ENCODE measurements at places on chromosomes 1 and 21. TPM values are rescaled to one million over a fixed set of nuclear protein-coding genes. Genes with fewer than 3 reads are reported as not detected.

DNA sequence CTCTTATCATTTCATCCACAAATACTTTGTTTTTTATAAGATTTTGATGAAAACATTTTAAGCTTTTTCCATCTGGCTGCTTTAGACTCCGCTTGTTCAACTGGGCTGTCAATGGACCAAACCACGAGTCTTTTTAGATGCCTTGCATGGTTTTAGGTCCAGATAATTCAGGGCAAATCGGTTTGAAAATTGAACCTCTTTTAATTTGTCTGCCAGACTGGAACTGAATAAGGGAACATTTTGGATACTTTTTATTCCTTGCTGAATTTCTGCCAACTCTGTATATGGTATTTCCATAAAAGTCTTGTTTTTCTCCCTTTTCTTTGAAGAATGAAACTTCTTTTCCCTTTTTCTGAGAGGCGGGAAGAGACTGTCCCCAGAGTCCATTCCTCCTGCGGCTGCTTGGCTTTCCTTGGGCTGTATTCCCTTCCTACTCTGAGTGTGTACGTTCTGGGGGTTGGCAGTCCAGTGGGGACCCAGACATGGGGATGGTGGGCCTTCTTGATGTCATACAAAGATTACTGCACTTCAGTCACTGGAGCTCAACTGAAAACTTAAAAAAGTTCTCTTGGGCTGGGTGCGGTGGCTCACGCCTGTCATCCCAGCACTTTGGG lies 46.5 kb upstream of the CNN3 start:
- no peak for DNase-seq

- DNase-seq, result no peak
Measured at GRCh38 chr21:42237161-42237560, 18.2 kb downstream of the ABCG1 start.

DNA sequence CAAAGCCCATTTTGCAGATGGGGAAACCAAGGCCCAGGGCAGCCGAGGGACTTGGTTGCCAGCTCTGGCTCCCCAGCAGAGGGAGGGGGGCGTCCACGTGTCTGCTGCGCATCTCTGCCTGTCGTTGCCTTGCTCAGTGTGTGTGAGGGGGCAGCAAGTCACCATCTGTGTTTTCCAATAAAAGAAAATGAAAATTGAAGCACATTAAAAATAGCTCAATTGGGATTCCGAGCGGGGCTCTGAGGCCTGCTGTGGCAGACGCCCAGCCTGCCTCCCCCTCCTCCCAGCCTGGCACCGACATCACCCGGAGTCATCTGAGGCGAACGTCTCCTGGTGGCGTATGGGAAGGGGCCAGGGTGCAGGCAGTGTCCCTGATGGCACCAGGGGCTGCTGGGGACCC lies 51.2 kb downstream of the EPHB2 start:
- no peak for DNase-seq

DNA sequence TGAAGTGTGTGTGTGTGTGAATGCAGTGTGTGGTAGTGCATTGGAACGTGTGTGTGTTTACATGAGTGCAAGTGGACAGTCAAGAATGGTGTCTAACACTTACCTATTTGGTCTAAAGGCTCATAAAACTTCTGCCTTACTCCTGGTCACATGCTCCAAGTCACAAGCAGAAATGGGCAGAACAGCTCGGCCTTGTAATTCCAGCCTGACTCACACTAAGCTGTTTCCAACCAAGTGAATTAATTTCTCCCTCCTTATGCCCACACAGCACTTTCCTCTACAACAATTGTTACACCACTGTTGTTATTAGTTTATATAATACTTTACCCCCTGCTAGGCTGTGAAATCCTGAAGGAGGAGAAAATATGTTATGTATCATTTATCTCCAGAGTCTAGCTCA lies 43.8 kb downstream of the DDR2 start:
- peak; percentile 87 for DNase-seq

DNA sequence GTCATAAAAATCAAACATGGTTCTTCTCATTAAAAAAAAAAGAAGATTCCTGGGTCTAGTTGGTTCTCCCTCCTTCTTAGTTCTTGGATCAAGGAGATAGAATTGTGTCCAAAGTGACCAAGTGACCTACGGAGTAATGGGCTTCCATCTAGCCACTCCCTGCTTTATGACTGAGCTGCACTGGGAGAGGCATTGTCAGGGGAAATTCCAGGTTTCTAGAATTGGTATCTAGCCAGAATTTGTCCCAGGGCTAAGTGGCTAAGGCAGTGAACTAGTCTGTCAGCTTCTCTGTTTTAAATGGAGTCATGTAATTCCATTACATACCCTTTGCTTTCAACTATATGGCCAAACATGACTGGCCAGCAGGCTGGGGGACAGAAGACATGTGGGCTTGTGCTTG lies 40.1 kb upstream of the ERG start:
- DNase-seq, result peak; percentile 25

- DNase-seq, result no peak
Measured at GRCh38 chr1:25447547-25447946, 16.9 kb downstream of the MACO1 start.

Gene SPATC1L
- 21.6 TPM for total RNA-seq

DNA sequence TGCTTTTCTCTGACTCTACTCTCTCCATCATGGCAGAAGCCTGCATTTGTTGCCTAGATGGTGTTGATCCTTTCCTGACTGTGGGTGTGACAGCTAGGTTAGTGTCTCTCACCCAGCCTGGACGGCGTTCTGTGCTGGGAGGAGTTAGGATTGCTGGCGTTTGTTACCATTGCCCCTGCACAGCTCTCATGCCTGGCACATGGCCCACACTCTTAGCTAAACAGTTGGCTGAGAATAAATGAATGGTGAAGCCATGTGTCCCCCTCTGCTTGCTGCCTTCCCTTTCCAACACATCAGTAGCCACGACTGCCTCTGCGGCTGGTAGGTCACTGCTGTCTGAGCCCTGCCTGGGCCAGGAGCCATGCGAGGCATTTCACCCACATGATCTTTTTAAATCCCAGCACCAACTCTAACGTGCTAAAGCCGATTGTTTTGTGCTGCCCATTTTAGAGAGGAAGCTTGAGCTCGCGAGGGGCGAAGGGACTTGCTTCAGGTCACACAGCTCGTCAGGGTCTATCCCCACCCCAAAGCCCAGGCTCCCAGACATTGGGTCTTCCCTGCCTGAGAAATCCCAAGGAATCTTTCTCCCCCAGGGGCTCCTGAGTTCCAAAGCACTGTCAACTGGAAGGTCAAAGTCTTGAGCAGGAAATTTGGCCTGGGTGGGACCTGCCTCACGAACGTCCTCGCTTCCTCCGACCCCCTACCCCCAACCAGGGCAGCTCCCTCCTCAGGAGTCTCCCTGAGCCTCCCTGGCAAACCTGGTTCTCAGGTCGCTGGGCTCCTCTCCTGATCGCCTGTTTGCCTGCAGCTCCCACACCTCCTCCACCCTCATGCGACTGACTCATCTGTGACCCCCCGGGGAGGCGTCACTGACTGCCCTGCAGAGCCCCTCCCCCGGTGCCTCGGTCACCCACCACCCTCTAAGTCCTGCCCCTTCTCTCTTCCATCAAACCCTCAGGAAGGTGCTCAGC lies 271.7 kb upstream of the C1orf174 start:
- DNase-seq, result no peak

GRCh38 chr21:25944672-25945213 lies 210.0 kb downstream of the GABPA start:
- DNase-seq, result no peak

DNA sequence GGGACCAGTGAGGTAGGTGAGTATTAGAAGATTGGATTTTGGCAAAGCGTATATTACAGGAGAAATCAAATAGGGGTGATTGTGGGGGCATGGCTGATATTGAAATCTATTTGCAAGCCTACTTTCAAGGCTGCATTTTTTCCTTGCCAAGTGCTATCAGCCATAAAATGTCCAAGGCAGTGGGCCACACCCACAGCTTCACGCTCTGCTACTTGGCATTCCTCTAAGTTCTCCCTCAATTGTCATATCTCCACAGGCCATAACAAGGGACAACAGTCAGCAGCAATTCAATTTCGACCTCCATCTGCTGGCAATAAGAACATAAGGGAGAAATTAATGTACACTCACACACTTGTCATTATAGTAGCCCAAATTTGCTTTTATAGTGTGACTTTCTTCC lies 667.1 kb upstream of the PKN2 start:
- no peak for DNase-seq

Gene NBPF19
- 4.3 TPM for total RNA-seq

GRCh38 chr1:57311006-57311405 lies 112.9 kb downstream of the DAB1 start:
- DNase-seq, result no peak

Gene LY9
- not detected for total RNA-seq

DNA sequence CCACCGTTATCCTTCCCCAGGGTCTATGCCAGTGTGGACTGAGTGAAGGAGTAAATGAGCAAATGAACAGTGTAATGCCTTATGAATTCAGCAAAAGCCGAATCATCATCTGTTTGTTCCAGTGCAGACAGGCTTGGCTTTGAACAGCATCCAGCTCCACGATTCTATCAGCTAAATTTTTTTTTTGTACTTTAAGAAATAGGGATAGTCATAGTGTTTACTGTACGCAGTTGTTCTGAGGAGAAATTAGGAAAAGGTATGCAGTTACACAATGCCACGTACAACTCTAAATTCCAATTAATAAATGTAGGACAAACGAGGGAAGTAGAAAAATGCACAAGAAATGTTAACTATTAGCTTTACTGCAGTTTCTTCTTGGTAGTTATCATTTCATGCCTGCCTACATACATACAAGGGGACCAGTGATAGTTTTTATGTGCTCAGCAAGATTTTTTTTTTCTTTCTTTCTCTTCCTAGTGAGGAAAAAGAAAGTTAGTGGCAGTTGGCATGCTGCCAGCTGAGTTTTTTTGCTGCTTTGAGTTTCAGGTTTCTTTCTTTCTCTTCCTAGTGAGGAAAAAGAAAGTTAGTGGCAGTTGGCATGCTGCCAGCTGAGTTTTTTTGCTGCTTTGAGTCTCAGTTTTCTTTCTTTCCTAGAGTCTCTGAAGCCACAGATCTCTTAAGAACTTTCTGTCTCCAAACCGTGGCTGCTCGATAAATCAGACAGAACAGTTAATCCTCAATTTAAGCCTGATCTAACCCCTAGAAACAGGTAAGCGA lies at the start of gene IFI44L:
Gene IFI44L (plus strand): TSS at position 646 of the 777 bp plus-strand sequence. CDS start 7,468 bp downstream, outside the sequence.
- DNase-seq, result peak; percentile 92

- no peak for DNase-seq
Measured at GRCh38 chr1:216055004-216055403, 368.2 kb downstream of the USH2A start.

Gene LCE2B
- not detected for total RNA-seq

DNA sequence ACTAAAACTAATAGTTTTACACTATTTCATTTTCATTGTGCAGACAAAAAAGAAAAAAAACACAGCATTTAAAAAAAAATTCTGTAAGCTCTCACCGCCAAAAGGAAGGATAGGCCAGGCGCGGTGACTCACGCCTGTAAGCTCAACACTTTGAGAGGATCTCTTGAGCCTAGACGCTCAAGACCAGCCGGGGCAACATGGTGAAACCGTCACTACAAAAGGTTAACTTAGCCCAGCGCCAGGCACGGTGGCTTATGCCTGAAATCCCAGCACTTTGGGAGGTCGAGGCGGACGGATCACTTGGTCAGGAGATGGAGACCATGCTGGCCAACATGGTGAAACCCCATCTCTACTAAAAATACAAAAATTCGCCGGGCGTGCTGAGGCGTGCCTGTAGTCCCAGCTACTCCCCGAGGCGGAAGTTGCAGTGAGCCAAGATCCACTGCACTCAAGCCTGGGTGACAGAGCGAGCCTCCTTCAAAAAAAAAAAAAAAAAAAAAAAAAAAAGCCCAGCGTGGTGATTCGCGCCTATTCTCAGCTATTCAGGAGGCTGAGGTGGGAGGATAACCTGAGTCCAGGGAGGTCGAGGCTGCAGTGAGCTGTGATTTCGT lies 14.3 kb upstream of the SPEN start:
- peak; percentile 89 for DNase-seq

DNA sequence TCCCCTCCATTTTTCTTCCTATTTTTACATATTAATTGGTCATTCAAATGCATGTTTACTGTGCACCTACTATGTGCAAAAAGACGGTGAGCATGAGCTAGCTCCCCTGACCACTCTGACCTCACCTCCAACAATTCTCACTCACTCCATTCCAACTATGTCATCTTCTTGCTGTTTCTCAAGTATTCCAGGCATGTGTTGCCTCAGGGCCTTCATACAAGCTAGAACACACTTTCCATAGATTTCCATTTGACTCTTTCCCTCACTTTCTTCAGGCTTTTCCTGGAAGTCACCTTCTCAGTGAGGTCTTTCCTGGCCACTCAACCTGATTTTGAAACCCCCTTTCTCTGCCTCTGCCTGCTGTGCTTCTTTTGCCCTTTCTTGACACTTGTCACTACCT lies 32.6 kb downstream of the CHIA start:
- peak; percentile 27 for DNase-seq

- DNase-seq, result peak; percentile 15
Measured at GRCh38 chr1:232765542-232765941, 39.7 kb upstream of the MAP10 start.

- peak; percentile 99 for DNase-seq
Measured at GRCh38 chr1:7265771-7266371, 480.6 kb downstream of the CAMTA1 start.

Gene KIAA0319L
- 33.7 TPM for total RNA-seq

GRCh38 chr1:96901783-96902363 lies 180.3 kb downstream of the PTBP2 start:
- no peak for DNase-seq

All from M059J (cell line).